ENCODE measurements at places on chromosomes 2 and 18.

- DNase-seq: no peak
These were observed 93.8 kb downstream of the AKAIN1 start for GRCh38 chr18:5103286-5103685.

GRCh38 chr2:166091439-166091838 is 36.4 kb downstream of the SCN1A start:
- DNase-seq: no peak

DNA sequence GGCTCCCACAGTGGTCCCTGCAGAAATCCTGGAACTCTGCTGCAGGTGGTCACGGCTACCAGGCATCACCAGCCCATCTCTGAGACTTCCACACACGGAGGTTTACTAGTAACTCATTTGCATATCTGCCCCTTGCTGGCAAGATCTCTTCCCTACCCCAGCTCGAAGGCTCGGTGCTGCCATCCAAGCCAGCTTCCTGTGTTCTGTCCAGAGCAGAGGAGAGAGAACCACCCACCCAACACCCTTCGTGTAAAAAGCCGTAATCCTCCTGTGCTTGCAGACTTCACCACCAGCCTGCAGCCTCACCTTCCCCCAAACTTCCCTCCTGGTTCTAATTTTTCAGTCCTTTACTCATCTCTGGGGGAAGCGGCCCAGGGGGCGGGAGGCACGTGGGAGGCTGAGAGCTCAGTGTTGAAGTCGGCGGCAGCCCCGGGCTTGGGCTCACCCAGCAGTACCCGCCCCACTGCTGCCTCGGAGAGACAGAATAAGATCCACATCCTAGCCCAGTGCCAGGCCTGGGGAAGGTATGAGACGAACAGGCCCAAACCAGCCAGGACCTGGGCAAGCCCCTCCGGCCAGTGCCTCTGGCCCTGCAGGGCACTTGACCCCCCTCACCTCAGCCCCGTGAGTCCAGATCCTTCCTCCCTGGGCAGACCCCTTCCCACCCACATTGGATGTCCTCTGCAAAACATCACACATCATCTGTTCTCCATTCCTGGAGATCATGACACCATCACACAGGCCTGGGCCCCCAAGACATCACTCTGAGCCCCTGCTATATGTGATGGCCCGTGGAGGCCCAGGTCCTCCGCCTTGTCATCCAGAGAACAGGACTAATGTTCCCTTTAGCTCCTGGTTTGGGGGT is 145.8 kb upstream of the ID2 start:
- DNase-seq: no peak

GRCh38 chr2:22261165-22261564 is 1123.8 kb upstream of the KLHL29 start:
- DNase-seq: no peak

- no peak for DNase-seq
These were observed 335.7 kb downstream of the PARD3B start for GRCh38 chr2:204880928-204881327.

GRCh38 chr2:43010438-43011157 is 215.8 kb downstream of the ZFP36L2 start:
- DNase-seq: no peak

GRCh38 chr2:28547223-28547860 is 51.5 kb downstream of the PLB1 start:
- no peak for DNase-seq

- no peak for DNase-seq
These were observed 21.3 kb downstream of the PRKAG3 start for GRCh38 chr2:218810256-218810655.

DNA sequence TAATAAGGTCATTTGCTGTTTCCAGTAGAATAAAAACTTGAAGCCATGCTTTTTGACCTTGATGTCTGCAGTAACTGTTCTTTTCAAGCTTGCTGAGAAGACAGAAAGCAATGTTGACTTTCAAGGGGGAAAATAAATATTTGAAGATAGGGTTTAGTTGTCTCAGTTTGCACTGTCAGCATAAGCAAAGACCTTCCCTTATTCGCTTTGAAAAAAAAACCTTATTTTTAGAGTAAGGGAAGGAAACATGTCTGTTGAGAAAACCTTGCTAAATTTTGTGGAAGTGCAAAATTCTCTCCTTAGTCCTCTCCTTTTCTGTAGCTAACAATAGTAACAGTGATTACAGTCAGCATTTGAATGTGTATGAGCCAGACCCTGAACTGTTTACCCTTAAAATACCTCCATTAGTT is 43.1 kb downstream of the MAP4K4 start:
- no peak for DNase-seq

DNA sequence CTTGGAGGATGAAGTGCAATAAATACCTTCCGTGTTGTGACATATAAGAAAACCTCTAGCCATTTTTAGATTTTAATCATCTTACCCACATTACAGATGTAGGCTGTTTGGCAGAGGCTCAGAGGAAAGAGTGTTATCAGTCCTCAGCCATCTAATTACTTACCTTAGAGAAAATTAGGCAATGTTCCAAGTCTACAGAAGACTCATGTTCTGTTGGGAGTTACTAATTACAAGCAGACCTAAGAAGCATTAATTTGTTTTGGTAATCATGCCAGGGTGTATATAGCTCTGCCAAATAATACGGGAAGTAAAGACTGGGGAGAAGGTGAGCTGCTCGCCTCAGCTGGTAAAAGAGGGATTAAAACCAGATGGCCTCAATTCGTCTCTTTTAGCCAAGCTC is 125.8 kb upstream of the PGAP1 start:
- no peak for DNase-seq

- DNase-seq: no peak
These were observed 52.3 kb downstream of the GAD1 start for GRCh38 chr2:170869036-170869435.

DNA sequence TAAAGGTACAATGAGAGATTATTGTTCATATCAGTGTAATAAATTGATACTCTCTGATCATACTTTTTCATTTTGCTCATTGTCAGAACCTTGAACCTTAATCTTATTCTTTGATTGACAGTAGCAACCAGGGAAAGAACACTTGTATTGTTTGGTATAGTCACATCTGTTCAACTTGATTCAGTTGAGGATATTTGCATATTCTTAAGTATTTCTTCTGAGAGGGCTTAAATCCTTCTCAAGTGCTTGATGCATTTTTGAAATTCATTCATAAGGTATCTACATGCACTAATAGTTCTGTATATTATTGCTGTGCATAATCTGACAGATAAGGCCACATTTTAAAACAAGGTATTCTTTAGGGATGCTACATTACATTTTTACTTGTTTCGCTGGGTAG is 118.9 kb downstream of the EHBP1 start:
- no peak for DNase-seq

GRCh38 chr2:229164545-229165249 is 106.4 kb downstream of the PID1 start:
- no peak for DNase-seq

- no peak for DNase-seq
These were observed 19.1 kb upstream of the GCFC2 start for GRCh38 chr2:75729861-75730260.

DNA sequence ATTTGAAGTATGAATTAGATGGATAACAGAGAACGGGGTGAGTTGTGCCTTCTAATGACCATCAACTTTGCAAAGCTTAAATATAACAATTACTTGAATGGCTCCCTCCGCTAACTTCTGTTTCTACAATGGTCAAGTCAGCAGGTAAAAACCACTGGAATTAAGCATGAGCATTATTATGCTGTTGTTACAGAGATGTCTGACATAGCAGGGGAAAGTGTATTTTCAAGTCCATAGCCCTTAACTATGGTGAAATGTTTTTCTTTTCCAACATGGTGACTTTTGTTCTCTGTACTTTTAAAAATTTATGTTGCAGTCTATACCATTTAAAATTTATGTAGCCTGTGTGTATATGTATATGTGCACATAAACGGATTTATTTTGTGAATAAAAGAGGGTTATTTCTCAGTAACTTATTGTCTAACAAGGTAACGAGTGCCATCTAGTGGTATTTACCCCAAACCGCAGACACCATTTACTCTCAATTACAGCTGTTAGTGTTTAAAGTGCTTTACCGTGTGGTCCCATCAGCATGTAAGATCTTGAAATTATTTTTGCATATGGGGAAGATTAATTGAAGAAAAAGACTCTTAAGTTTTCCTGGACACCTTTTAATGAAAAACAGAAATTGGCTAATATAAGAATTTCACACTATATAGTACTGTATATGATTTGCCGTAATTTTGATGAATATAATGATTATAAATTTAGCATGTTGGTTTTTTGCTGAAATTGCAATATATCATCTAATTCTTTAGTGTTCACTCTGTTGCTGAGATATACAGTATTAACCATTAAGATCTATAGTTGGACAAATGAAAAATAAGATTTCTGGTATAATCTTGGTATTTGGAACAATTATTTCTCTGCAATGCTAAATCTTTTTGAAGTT is 78.2 kb downstream of the UBE2E3 start:
- no peak for DNase-seq

DNA sequence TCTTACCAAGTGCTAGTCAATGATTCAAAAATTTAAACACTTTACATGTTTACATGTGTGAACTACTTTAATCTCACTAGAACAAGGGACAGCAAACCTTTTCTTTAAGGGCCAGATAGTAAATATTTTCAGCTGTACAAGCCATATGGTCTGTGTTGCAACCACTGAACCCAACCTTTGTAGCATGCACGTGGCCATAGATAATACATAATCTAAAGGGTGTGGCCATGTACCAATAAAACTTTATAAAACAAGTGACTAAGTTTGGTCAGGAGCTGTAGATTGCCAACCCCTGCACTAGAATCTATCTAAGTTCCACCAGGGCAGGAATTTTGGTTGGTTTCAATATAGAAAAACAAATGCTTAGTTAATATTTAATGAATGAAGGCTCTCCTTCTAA is 18.4 kb upstream of the SPRED2 start:
- no peak for DNase-seq

Measured in coronary artery (tissue), 2 donors.